ENCODE measurements at places on chromosomes 5 and 9.
A peak's percentile ranks its signal among the peaks of the same experiment; 100 is the strongest.

DNA sequence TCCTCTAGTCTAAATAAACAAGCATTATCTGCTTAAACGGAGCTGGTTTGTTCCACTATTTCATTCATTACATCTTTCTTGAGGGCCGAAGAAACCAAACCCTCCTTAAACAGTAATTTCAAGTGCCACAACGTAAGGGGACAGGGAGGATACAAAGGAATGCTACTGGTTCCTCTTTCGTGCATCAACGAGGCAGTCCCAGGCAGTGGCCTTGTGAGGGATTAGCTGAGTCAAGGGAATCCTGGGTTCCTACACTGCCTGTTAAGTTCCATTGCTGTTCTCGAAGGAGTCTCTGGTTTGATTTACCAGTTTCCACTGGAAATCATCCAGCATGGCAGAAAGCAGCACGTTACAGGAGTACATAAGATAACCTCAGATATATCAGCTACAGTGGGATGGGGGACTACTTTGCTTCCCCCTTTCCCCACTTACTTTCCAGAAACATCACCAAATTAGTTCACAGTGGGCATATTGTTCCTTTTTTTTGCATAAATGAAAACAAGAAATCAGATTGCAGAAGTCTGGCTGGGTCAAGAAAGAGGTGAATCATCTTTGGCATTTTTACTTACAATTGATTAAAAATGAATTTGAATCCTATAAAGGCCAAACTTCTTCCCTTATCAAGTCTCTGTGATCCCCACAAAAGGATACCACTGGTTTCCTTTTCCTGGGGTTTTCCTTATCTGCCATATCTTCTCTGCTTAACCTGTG, 2.5 kb upstream of the RANBP3L start:
- no peak for DNase-seq

DNA sequence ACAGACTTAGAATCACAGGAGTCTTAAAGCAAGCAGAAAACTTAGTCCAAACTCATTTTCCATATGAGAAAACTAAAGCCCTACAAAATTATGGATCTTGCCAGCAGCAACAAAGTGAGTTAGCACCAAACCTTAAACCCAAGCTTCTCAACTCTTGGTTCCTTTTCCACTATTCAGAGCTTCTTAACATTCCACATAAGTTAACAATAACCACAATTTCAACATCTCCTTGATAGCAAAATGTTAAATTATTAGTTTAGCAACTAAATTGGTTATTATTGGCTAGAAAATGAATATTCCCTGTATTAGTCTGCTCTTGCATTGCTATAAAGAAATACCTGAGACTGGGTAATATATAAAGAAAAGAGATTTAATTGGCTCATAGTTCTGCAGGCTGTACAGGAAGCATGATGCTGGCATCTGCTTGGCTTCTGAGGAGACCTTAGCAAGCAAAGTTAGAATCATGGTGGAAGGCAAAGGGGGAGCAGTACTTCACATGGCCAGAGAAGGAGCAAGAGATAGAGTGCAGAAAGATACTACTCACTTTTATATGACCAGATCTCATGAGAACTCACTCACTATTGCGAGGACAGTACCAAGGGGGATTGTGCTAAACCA, 26.2 kb upstream of the ARSB start:
- no peak for DNase-seq

DNA sequence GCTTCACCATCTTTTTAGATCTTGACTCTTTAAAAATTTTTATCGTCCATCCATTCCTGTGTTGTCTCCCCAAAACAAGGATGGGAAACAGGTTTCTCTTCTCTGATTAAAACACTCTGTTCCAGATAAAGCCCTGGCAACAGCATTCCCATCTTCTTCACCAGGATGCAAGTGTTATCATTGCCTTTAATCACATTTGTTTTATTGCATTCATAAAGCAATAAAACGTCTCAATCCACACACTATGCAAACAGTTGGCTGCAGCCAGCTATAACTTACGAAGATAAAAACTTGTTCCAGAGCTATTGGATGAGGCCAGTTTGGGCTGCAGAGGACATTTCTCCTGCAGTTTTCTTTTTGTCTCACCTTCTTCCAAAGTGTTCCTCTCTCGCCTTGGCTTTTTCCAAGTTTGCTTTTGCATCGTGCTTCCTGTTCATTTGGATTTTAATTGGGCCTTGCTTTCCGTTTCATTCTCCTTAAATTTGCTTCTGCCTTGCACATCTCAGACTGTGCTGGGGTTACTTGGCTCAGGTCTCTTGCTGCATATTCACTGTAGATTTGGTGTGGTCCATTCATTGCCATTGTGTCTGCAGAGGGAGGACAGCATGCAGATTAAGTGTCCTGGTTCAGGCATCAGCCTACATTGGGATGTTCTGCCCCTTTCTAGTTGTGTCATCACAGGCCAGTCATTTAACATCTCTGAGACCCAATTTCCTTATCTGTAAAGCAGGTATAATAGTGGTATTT, 136.5 kb upstream of the LIFR start:
- no peak for DNase-seq

- DNase-seq, result peak; percentile 48
These were observed 1.7 kb downstream of the CBY3 start for GRCh38 chr5:179679014-179679674.

DNA sequence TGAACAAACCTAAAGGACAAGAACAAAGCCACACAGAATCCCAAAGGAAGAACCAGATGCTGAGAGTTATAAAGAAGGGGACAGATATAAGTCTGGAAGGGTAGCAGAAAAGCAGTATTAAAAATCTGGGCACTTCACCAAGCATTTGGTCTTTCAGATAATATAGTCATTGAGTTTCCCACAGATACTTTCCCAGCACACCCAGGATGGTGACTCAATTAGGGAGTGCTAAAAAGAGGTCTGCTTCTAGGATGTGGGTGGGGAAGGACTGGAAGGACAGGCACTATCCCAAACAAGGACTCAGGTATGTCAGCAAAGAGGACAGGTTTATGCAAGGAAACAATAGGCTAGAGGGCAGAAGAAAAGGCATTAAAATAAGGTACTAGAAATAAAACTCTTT, 59.3 kb downstream of the DIAPH1 start:
- no peak for DNase-seq

GRCh38 chr5:93890657-93891056, 149.3 kb upstream of the POU5F2 start:
- no peak for DNase-seq

GRCh38 chr5:90632791-90633190, 74.2 kb downstream of the ADGRV1 start:
- DNase-seq, result no peak

GRCh38 chr5:33343676-33344327, 97.0 kb upstream of the TARS1 start:
- no peak for DNase-seq

DNA sequence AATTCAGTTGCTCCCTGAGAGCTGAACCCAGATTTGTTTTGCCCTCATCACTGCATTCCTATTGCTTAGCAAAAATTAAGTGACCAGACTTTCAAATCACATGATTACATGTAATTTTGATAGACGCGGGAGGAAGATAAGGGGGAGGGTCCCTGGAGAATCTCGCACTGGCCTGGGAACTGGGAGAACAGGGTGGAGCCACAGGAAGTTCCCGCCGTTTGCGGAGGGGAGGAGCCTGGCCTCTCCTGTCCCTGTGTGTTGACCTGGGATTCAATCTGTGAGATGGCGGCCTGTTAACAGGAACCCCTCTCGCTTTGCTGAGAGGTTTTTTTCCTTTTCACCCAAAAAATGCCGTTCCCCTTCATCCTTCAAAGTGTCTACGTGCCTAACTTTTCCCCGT, 142.9 kb upstream of the OR13F1 start:
- DNase-seq, result no peak

- no peak for DNase-seq
These were observed 714 bp downstream of the UBE2D2 start for GRCh38 chr5:139561655-139562451.

DNA sequence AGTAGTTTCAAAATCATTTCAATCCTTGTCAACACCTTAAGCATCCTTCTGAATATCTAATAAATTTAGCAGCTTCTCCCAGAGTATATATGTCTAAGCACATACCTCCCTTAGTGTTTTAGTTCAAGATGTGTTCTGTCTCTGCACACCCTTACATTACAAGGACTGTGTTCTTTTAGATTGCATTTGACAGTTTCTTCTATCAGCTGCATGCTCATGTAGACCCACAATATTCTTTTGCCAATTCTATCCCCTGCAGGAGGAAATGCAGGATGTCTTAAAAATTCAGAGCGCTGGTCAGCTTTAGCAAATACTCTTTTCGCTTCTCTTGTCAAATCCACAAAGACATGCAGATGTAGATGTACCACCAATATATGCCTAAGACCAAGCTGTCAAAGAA, 145.8 kb upstream of the SLC30A5 start:
- DNase-seq, result no peak

DNA sequence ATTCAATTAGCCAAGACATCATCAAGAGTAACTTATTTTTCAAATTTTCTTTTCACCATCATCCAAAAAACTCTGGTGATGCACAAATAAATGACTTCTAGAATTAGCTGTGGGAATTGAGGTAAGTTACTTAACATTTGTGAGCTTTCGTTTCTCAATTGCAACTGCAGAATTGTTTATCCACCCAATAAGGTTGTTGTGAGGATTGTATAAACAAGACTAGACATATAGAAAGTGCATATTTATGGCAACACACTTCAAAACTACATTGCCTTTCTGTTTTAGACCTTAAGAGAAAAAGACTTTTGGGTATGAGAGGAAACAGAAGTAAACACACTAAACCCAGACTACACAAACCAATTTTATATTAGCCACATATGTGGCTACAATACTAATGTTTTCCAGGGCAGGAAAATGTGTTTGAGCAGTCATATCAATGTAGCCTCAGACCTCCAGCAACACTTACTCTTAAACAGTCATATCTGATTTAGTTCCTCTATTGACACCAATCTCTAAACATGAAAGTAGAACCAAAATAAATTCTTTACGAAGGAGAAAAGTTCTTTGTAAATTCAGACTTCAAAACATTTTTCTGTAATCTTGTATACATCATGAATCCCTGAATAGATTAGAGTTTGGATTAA, 488.0 kb upstream of the CYLC2 start:
- DNase-seq, result no peak

GRCh38 chr5:80904533-80905187, 55.5 kb upstream of the RASGRF2 start:
- no peak for DNase-seq

DNA sequence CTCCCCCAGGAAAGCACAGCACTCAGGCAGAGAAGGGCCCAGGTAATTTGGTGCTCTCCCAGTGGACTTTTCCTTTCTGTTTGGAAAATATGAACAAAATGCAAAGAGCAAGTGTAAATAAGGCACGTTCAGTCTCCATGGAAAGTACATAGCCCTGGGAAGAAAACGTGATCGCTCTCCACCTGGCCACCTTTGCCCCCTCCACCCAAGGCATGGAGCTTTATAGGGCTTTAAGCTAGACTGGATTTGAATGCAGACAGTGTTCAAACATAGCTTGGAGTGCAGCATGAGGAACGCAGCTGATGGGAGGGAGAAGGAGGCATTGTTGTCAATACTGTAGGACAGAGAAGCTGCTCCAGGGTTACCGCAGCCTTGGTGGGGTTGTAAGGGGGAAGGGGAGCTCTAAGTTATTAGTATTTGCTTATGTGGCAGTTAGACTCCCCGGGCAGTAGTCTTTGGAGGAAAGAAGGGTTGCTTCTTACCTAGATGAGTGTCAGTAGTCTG, 500.2 kb downstream of the SPOCK1 start:
- DNase-seq, result no peak

DNA sequence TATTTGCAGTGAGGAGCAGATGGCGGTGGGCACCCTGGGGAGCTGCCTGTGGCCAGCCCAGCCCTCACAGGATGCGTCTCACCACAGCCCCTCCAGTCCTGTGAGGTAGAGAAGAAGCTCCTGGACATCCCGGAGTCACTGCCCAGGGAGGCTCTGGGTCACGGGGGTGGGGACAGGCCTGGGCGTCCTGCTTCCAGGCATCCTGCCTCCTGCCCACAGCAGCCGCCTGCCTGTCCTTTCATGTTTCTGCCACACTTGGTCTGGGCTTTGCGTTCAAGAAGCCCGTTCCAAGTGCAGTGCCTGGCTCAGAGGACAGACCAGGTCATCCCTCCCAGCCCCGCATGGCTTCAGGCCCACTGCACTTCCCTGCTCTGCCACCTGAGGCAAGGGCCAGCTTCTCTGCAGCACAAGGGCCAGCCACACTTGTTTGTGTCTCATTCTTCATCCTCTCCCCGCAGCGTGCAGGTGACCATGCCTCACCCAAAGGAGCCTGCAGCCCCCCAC, 38.2 kb downstream of the ZDHHC11B start:
- no peak for DNase-seq

DNA sequence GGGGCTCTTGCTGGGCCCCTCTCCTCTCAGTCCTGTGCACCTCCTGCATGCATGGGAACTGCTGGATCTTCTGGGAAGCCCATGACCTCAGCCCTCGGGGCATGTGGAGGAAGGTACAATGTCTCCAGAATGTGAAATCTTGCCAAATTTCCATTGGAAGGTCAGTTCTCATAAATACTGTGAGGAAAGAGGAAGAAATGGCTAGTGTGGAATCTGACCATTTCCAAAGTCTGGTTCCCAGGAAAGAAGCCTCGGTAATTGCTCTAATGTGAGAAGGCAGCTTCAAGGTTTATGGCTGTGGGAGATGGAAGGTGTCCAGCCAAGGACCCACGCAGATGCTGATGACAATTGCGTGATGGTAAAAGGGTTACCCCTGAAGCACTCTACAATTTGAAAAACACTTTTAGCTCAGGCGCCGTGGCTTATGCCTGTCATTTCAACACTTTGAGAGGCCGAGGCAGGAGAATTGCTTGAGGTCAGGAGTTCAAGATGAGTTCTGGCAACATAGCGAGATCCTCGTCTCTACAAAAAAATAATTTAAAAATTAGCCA, 8.1 kb upstream of the IL17B start:
- no peak for DNase-seq

- DNase-seq, result no peak
These were observed 376.8 kb downstream of the EBF1 start for GRCh38 chr5:158722940-158723339.

DNA sequence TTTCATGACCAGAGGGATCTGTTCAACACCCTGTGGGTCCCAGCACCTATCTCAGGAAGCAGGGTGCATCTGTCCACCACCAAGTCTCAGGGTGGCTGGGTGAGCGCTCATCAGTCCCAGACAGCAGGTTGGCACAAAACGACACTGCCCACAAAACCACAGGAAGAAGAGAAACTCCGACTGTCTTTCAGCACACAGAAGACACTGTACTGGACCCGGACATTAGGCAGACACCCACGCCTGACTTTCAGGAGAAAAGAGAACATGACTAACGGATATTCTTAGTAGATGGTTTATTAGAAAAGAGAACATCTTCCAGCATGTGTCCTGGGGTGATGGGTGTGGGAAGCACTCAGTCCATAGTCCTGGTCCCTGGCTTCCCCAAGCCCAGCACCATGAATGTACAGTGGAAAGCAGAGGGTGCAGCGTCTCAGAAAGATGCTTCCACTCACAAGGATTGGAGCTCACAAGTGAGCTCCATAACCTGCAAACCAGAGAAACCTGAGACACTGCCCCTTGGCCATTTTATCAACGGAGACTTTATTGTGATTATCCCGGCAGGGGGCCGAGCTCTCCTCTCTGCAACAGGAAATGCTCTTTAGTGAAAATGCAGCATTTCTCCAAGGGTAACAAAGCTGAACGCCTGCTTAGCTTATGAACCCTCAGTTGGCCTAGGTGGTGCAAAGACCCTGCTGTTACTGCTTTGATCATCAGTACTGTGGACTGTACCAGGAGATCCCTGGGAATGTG, 35.8 kb upstream of the LCP2 start:
- no peak for DNase-seq

Measured in activated gamma-delta T cell (primary cell).